ENCODE measurements at places on chromosomes 13 and 19. TPM values are rescaled to one million over a fixed set of nuclear protein-coding genes. Genes with fewer than 3 reads are reported as not detected.
A peak's percentile ranks its signal among the peaks of the same experiment; 100 is the strongest.

DNA sequence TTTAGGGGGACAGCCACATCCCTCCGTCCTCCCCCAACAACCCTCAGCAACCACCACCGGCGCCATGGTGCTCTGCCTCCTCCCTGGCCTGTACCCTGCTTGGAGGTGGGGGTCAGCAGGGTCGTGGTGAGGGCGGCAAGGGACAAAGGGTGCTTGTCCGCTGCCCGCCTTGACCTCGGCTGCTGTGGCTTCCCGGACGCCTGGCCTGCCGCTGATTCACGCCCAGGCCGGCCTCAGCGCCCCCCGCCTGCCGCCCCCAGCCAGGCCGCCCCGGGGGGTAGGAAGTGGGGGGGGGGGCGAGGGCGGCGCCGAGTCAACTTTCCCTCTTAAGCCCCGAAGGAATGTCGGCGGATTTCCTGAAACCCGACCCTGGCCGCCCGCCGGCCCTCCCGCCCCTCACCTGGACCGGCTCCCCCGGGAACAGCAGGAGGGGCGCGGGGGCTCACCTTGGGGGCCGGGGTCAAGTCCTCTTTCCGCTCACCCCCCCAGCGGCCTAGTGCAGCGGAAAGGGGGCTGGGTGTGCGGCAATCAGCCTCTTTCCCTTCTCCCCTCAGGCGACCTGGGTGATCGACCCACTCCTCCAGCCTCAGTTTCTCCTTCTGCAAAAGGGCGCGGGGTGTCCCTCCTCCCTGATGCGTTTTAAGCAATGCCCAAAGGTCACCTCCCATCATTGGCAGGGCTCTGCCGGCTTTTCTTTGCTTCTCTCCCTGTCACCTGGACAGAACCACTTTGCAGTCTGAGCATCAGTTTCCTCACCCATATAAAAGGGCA, 1.9 kb upstream of the TMEM59L start:
- DNase-seq = no peak

- DNase-seq = no peak
These were observed 639.0 kb upstream of the KLF12 start for GRCh38 chr13:74773248-74773647.

GRCh38 chr19:56015756-56016155, 29.2 kb downstream of the NLRP5 start:
- peak; percentile 9 for DNase-seq

GRCh38 chr13:84470528-84470927, 588.3 kb upstream of the SLITRK1 start:
- DNase-seq = no peak

GRCh38 chr19:7417671-7418324, 69.1 kb downstream of the ARHGEF18 start:
- no peak for DNase-seq

DNA sequence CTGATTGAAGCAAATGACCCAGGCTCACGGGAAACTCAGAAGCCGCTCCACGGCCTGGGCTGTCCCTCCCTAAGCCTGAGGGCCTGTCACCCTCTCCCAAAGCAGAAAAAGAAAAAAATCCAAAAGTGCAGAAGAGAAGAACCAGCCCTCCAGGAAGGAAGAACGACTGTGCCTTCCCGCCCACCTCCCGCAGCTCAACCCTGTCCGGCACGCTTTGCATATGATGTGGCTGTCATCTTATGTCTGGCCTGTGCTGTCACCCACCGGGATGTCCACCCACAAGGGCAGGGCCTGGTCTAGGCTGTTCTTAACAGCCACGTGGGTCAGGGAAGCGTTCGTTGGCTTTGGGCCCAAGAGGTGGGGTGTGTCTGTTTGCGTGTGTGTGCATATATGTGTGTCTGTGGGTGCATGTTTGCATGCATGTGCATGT, 13.7 kb downstream of the ZBTB7A start:
- DNase-seq = no peak

DNA sequence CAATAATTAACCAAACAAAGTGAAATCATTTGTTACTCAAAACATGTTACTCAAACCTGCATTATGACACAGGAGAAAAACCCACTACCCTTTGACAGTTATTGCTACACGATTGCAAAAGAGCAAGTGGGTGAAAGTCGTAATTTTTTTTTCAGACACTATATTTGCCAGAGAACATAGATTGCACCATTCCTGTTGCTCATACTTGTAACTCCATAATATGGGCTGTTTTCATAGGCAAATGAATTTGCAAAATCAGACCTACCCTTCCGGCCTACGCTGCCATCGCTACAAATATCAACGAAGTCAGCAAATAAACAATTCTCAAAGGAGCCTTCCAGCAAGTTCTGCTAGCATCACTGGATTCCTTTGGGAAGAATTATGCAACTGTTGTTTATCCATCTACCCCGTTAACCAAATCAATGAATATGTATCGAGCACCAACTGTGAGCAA, 396.5 kb downstream of the IRS2 start:
- DNase-seq = no peak

DNA sequence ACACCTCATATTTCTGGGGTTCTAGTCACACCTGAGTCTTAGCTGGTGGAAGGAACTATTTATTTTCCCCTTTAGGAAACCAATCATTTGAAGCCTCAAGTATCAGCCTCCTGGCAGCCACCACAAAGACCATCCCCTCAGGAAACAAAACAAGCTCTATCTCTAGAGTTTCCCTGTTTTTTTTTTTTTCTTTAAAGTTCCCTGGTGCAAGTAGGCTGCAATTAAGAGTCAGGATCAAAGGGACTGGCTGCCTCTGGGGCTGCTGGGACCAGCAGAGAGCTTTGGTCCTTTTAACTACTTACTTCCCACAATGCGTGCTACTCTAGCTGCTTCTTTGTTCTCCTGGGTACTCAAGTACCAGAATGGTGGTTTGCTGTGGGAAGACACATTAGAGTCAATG, 11.4 kb downstream of the MBNL2 start:
- no peak for DNase-seq

DNA sequence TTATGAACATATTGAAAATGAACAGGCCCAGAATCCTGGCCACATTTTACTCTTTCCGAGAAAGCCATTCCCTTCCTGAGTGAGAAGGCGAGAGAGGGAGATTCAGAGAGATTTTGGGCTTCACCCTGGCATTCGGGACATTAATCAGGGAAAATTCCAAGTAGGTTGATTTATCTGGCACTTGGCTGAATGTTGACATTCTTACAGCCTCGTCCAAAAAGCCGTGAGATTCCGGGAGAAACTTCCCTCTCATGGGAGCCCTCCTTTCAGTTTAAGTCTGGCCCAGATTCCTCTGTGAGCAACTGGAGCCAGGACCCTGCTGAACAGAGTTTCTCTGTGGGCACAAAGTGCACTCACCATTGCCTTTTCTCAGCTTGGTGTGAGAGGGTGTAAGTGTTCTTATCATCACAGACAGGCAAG, 129.2 kb upstream of the PEG3 start:
- DNase-seq = peak; percentile 76

DNA sequence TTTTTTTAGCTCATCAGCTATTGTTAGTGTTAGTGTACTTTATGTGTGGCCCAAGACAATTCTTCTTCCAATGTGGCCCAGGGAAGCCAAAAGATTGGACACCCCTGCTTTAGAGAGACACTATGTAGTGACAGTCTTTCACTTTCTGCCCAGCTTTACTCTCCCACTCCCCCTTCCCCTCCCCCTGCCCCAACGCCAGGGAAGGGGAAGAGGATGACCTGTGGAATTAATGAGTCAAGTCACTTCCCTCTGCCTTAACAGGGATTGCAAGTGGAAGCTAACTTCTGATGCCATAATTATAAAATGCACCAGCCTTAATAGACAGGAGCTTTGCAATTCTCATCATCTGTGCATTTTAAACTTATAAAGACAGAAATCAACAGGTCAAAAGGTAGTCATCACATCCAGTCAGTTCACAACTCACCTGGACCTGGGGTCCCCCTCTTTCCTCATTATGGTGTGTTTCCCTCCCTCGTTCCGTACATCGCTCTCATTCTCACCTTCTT, 1.6 kb downstream of the ZNF415 start:
- DNase-seq = no peak

DNA sequence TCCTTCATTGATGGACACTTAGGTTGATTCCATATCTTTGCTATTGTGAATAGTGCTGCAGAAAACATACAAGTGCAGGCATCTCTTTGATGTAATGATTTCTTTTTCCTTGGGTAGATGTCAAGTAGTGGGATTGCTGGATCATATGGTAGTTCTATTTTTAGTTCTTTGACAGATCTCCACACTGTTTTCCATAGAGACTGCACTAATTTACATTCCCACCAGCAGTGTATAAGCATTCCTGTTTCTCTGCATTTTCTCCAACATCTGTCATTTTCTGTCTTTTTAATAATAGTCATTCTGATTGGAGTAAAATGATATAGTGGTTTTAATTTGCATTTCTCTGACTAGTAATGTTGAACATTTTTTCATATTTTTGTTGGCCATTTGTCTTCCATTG, 116.7 kb downstream of the LMO7 start:
- DNase-seq = no peak

- DNase-seq = no peak
These were observed 473.6 kb upstream of the SPRY2 start for GRCh38 chr13:80814541-80814940.

DNA sequence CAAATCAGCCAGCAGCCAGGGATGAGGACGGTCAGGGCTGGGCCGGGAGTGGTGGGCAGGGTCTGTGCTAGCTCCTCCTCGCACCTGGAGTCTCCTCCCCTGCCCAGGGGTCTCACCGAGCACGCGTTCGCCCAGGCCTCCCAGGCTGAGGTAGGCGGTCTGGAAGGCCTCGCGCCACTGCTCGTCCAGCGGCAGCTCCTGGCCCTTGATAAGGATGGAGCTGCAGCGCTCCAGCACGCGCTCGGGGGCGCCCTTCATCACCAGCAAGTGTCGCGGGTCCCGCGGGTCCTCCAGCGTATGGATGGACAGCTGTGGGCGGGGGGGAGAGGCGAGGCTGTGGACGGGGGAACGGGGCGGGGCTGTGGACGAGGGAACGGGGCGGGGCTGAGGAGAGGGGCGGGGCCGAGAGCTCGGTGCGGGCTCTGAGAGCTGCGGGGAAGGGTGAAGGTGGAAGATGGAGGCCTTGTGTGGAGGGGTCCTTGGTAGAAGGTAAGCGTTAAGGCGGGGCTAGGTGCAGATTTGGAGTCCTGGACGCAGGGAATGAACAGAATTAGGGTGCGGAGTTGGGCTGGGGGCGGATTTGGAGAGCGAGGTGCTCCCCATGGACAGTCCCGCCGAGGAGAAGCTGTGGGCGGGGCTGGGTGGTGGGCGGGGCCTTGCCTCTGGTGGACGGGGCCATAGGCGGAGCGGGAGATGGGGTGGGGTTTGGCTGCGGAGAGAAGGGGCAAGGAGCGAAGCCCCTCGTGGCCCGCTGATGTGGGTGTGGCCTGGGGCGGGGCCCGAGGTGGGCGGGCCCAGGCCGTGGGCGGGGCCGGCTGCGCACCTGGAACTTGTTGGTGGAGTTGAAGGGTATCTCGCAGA, 5.7 kb downstream of the ATP4A start:
- peak; percentile 62 for DNase-seq

GRCh38 chr13:113405481-113406300, 41.8 kb upstream of the GRTP1 start:
- no peak for DNase-seq

DNA sequence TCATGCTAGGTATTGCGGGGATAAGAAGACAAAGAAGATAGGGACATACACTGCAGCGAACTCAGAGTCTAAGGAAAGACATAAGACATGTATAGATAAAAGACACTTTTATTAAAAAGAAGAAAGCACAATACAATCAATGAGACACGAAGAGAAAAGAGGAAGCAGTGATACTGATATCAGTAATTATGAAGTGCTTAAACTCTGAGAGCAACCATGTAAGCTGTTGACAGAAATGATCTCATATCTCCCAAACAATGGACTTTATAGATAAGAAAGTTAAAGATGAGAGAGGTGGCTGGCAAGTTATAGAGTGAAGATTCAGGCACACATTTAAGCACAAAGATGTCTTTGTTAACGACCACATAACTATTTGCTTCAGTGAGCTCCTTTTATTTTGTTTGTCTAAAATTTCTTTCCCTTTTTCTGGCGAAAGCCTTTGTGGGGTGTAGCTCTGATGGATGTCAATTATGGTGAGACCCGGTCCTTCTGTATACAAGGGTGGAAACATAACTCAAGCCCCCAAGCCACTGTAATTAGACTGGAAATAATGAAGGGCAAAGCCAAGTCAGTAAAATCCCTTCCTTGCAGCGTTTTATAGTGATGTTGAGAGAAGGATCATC, 818.0 kb upstream of the SLC10A2 start:
- DNase-seq = no peak

- DNase-seq = peak; percentile 29
These were observed 1.0 kb upstream of the ZNF529 start for GRCh38 chr19:36573895-36574720.

CYSLTR2 gene
- 0.41 TPM for polyA plus RNA-seq

RAP2A gene
- polyA plus RNA-seq = 41.4 TPM

TJP3 gene
- 12.1 TPM for polyA plus RNA-seq

PLPPR3 gene
- polyA plus RNA-seq = 11.2 TPM

FREM2 gene
- 48.1 TPM for polyA plus RNA-seq

NKG7 gene
- polyA plus RNA-seq = 1.8 TPM

CACNA1A gene
- polyA plus RNA-seq = 2.9 TPM

KCNN4 gene
- 1.7 TPM for polyA plus RNA-seq

KLF1 gene
- polyA plus RNA-seq = 0.45 TPM

GNA15 gene
- polyA plus RNA-seq = 1.0 TPM

CPAMD8 gene
- polyA plus RNA-seq = 53.0 TPM

HSD17B14 gene
- polyA plus RNA-seq = 44.8 TPM

C2CD4C gene
- 4.0 TPM for polyA plus RNA-seq

SYNE4 gene
- 13.2 TPM for polyA plus RNA-seq

CLDN10 gene
- polyA plus RNA-seq = 101 TPM

NBEA gene
- 16.5 TPM for polyA plus RNA-seq

PRRG2 gene
- 6.5 TPM for polyA plus RNA-seq

ZNF235 gene
- 10.3 TPM for polyA plus RNA-seq

Measured in renal pelvis (tissue), 12 donors.